ENCODE measurements at places on chromosomes 4 and X.

GRCh38 chr4:10172278-10172921, 55.8 kb upstream of the WDR1 start:
- no peak for DNase-seq

GRCh38 chrX:82466994-82467393, 1041.1 kb upstream of the POU3F4 start:
- no peak for DNase-seq

DNA sequence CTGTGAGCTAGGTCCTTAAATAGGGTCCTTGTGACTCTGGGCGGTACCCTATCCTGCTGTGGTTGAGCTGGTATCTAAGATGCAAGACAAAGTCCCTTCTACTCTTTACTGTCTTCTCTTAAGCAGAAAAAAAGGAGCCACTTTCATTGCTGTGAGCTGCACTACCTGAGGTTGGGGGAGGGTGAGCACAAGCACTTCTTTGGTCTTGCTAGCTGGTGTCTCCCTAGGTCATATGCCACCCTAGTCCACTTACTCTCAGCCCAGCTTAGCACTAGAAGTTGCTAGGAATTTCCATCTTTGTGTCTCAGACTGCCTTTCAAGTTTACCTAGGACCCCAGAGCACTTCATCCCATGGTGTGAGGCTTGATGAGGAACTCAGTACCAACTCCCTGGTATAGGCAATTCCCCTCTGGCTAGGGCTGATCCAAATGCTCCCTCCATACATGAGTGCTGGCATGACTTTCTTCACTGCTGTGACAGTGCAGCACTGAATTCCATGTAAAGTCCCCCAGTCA, 343.6 kb upstream of the CT83 start:
- no peak for DNase-seq

DNA sequence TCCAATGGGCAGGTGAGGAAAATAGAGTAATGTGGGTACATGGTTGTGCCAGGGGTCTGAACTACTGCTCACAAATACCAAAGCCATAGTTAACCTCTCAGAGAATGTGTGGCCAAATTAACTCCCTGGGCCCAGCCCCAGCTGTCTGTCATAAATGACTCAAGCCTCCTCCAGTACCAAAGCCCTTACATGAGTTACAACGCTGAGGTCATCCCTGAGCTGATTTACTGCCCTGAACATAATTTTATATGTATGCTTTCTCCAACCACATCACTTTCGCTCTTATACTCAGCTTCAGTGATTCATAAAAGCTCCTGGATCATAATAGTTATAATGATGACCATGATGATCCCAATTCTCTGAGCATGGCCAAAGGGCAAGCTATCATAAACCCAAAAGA, 283.9 kb downstream of the NKX6-1 start:
- no peak for DNase-seq

- DNase-seq, result no peak
These were observed 201.6 kb downstream of the CPE start for GRCh38 chr4:165580351-165580905.

GRCh38 chrX:631802-632365, 1.3 kb downstream of the SHOX start:
- no peak for DNase-seq

DNA sequence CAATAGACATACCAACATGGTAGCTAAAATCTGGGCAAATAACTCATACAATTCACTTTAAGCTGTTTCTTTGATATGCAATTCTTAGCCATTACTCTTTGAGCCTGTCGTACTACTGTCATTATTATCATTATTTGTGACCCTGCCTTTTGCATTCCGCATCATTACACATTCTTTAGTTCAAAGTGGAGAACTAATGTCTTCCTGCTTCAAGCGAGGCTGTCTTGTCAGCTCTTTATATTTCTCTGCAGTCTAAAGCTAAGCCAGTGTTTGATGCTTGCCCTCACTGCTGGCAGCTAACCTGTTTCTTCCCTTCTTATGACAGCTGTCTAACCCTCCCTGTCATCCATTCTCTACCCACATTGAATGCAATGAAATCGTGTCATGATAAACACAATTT, 186.8 kb downstream of the FAT4 start:
- DNase-seq, result no peak

- no peak for DNase-seq
These were observed 10.1 kb upstream of the MAP7D3 start for GRCh38 chrX:136261321-136261720.

DNA sequence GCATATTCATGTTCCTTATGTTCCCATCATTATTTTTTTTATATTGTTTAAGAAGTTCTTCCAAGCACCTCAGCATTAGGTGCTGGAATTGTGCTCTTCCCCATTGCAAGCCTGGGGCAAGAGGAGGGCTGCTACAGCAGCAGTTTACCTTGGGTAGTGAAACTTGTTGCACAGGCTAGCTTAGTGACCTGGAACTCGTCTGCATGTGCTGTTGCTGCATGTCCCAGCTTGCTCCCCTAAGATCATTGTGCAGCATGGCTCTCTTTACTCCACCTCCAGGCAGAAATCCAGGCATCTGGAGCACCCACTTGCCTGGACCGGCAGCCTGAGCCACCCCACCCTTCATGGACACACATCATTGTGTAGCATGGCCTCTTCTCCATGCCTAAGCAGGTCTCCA, 776.0 kb downstream of the GLUD2 start:
- no peak for DNase-seq

DNA sequence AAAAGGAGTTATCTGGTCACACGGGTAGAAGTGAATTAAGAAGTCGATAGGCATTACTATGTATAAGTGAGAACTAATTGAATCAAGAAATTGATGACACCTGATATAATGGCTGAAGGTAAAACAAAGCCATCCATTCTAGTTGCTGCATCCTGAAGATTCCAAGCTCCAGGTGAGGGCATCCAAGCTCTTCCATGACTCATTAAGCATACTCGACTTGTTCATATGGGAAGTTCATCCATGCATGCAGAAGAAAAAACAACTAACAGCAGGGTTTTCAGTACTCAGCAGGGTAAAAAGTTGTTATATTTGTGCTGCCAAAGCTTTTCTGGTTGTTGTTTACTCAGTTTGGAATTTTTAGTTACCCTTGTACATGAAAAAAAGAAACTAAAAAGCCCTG, 508.0 kb upstream of the CXorf51A start:
- DNase-seq, result no peak

DNA sequence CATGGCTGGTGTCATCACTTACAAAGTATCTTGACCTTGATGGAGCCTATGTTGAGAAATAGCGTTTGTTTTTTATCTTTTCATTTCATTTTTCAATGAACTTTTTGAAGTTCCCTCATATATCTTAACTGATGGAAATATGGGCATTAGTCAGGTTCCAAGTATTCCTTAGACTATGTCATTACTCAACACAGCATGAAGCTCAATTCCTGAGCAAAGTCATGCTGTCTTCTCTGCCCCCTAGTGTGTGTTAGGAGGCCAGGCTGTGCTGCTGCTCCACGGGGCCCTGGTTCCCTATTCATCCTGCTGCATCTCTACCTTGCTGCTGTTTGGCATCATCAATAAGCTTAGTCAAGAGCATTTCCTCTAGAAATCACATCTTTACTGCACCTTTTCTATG, 40.9 kb downstream of the GPR143 start:
- DNase-seq, result no peak

DNA sequence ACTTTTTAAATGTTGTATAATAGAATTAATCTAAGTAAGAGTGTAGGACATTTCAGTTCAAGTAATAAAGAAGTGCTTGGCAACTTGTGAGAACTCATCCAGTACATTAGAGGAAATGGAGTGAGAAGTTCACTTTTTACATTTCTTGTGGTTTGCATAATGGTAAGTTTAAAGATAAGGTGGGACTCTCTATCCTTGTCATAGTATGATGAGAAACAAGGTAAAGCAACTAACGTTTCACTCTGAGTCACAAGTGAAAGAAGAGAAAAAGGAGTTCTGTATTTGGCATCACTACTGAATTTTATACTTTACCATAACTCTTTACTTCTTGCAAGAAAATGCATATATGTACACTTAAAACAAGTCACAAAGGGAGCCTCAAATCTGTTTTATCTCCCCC, 219.4 kb downstream of the SLC4A4 start:
- no peak for DNase-seq

DNA sequence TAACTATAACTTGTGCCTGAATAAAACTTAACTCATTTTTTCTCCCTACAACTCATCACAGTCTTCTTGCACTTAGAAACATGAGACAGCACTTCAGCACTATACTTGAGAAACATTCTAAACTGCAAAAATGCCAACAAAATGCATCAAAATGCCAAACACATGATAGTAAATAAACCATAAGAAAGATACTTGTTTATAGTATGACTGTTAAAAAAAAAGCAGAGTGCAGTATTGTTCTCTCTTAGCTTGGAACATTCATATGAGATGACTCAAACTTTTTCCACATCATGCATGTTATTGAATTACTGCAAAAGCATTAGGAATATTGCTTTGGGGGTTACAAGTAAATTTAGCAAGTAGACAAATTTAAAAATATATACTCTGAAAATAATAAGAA, 135.7 kb upstream of the ANXA10 start:
- DNase-seq, result no peak

DNA sequence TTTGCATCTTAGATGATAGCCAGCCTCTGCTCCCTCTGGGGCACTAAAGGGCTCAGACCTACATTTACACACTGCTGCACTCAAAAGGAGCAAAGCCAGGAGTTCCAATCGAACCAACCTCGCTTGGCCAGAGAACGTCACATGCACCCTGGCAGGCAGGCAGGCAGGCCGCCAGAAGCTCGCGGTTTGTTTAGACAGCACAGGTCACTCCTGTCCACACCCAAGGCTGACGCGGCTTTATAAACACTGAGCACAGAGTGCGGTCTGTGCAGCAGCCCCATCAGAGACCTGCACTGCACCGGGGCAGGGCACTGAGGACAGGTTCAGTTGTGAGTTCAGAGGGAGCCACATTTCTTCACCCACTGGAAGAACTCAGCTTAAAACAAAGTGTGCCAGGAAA, 143.9 kb downstream of the BCOR start:
- no peak for DNase-seq

- DNase-seq, result no peak
These were observed 107.4 kb downstream of the CT47B1 start for GRCh38 chrX:120768254-120768653.

DNA sequence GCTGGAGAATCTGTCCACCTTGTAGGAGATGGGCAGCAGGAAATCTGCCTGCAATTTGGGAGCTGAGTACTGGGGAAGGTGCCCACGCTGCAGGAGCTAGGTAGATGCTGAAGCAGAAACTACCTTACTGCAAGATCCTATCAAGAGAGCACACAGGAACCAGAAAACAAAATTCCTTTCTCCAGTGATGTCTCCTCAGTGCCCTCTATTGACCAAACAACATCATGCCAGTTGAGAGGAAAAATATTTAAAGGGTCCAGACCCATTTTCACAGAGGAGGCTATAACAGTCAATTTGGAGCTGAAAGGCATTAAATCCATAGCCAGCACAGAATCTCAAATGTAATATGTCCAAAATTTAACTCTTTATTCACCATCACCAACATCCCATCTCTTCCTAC, 406.8 kb downstream of the SLITRK2 start:
- no peak for DNase-seq

- no peak for DNase-seq
These were observed 13.4 kb upstream of the COL25A1 start for GRCh38 chr4:109315818-109316217.

- DNase-seq, result no peak
These were observed 782.9 kb upstream of the HS3ST1 start for GRCh38 chr4:12211636-12212035.

GRCh38 chrX:14934423-14934822, 61.2 kb downstream of the MOSPD2 start:
- no peak for DNase-seq

DNA sequence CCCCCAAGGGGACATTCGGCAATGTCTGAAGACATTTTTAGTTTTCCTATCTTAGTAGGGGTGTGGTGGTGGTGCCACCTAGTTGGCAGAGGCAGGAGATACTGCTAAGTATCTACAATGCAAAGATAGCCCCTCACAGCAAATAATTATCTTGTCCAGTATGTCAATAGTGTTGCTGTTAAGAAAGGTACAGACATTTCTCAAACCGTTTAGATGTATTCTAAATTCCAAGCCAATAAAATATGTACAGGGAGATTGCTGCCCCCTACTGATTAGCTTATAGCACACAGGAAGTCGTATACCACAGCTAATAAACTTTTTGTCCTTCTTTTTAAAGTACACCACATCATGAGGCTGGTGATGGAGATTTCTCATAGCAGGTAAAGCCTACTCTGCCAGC, 260.5 kb downstream of the TMA16 start:
- DNase-seq, result no peak

DNA sequence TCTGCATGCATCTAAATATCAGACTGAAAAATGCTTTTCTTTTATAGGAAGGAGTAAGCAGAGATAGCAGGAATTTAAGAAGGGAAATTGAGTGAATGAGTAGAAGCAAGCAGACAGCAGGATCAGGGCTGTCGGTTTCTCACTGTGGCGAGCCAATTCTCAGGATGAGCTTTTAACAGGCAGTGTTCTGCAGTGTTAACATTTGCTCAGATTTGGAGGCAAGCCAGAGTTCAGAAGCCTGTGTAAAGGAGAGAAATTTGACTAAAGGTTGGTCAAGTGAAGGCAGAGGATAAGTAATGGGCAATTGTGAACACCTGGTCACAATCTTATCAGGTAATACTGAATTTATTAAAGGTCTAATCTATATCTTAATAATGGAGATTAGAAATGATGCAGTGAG, 133.3 kb upstream of the MAGEB16 start:
- no peak for DNase-seq

DNA sequence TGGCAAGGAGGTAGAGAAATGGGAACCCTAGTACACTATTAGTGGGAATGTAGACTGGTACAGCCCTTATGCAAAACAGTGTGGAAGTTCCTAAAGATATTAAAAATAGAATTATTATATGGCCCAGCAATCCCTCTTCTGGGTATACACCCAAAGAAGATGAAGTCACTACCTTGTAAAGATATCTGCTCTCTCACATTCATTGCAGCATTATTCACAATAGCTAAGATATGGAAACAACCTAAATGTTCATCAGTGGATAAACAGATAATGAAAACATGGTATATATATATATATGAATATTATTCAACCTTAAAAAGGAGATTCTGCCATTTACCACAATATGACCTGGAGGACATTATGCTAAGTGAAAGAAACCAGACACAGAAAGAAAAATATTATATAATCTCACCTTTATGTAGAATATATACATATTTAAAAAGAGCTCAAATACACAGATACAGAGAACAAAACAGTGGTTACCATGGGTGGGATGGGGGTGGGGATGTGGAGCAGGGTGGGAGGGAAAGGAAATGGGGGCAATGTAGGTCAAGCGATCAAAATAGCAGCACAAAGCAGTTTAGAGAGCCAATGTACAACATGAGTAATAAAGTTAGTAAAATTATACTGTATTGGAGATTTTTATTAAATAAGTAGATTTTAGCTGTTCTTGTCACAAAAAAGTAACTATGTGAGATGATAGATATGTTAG, 138.6 kb downstream of the SPRY1 start:
- DNase-seq, result no peak

DNA sequence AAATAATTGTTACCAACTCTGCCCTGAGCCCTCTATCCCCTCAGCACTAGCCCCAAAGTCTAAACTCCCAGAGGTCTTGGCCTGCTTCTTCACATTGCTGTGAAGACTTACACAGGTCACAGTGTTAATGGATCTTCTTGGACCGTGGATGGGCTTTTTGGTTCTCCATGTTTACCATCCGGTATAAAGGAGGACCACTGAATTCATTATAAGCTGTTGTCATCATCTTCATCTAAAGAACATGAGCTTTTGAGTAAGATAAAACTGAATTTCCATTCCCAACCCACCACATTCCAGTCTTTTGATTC, 8.5 kb downstream of the NUDT11 start:
- no peak for DNase-seq

Data from activated CD4-positive, CD25-positive, alpha-beta regulatory T cell (primary cell).